NCI-H1092 (cell line): ENCODE measurements at places on chromosomes 5 and 9.

DNA sequence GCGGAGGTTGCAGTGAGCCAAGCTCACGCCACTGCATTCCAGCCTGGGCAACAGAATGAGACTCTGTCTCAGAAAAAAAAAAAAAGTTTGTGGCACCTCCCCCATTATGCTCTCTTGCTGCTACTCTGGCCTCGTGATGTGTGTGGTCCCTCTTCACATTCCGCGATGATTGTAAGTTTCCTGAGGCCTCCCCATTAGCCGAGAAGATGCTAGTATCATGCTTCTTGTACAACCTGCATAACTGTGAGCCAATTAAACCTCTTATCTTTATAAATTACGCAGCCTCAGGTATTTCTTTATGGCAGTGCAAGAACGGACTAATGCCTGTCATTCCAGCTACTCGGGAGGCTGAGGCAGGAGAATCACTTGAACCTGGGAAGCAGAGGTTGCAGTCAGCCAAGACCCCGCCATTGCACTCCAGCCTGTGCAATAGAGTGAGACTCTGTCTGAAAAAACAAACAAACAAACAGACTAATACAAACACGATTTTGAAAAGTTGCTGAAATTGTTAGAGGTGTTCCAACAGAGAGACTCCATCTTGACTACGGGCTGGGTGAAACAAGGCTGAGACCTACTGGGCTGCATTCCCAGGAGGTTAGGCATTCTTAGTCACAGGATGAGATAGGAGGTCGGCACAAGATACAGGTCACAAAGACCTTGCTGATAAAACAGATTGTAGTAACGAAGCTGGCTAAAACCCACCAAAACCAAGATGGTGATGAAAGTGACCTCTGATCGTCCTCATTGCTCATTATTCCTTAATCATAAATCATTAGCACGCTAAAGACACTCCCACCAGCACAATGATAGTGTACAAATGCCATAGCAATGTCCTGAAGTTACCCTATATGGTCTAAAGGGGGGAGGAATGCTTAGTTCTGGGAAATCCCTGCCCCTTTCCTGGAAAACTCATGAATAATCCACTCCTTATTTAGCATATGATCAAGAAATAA is 8.3 kb upstream of the AFF4 start:
- no peak for DNase-seq

- no peak for DNase-seq
Observed at GRCh38 chr5:157247267-157247666, 18.7 kb upstream of the CYFIP2 start.

- peak; percentile 69 for DNase-seq
Observed at GRCh38 chr5:37665889-37666288, 174.0 kb downstream of the GDNF start.

DNA sequence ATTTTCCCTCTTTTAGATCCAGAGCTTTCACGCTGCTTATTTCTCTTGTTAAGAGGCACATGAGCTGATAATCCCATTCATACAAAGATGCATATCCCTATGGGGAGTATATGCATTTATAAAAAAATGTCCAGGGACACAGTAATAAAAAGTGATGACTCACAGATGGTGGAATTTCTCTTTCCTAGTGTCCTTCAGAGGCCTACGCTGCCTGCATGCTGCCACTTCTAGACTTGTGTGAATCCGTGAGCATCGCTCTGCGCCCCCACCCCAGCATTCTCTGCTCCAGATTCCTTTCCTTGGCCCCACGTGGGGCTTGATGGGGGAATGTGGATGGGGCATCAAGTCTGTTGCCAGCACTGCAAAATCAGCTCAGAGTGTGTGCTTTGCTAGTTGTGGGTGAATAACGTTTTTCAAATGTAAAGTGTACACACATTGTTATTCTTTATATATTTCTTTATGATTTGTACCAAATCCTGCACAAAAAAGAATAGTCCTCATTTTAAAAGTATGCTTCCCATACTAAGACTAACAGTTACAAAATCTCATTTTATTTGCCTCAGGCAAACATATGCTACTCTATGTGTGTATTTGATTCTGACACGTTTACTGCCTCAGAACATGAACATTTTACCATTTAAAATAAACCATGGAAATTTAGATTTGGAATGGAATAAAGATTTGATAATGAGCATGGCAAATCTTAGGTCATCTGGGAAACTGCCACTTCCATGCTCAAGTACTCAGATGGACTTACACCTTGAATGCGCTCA is 22.4 kb upstream of the RASGRF2 start:
- DNase-seq, result no peak

GRCh38 chr9:127138444-127138843 is 16.0 kb upstream of the ANGPTL2 start:
- no peak for DNase-seq
